GM03348 (cell line): ENCODE measurements at places on chromosomes 7 and 10.

- DNase-seq = peak; percentile 60
Observed at GRCh38 chr7:155198901-155199845, 98.5 kb upstream of the INSIG1 start.

DNA sequence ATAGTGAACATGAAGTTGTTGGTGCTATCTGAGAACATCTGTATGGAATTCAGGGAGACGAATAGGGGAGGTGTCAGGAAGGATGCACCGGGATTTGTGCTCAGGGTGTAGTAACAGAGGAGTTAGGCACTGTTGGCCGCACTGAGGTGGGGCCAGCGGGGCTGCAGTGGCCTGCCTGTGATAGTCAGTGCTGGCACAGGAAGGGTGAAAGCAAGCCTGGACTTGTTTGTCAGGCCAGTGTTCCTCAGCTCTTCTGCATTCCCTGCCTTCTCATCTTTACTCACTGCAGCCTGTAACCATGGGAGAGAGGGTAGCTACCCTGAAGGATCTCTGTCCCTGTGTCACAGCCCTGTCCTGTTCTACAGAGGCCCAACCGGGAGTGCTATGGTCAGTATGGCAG, 81.3 kb downstream of the SH2D4B start:
- DNase-seq = no peak

- DNase-seq = no peak
Observed at GRCh38 chr7:37265006-37265405, 183.7 kb downstream of the ELMO1 start.

DNA sequence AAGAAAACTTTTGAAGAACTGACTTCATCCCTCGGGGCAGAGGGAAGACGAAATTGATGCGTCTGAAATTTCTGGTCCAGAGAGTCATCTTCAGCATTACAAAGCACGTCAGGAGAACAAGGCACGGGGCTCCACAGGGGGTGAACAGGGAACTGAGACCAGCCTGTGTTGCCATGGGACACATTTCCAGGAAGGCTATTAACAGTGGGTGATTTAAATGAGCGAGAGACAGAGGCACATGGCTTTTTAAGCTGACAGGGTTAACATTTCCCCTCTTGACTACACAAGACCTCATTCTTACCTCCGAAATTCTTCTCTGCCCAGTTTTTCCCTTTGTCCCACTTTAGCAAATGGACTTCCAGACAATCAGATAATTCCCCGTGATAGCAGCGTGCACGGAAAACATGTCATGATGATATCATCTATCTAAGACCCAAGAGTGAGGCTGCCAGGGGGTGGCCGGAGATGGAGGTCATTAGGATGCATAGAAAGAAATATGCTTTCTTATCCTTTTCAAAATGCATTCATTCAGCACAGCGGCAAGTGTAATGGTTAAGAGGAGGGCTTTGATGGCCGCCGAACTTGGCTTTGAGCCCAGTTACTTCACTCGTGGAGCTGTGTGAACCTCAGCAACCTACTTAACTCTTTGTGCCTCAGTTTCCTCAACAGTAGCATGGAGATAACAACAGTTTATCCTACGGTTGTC, 248.0 kb downstream of the PRPF18 start:
- no peak for DNase-seq

GRCh38 chr7:55552320-55553023, 19.8 kb downstream of the VOPP1 start:
- no peak for DNase-seq

- DNase-seq = no peak
Observed at GRCh38 chr10:113007343-113007771, 57.3 kb downstream of the TCF7L2 start.

DNA sequence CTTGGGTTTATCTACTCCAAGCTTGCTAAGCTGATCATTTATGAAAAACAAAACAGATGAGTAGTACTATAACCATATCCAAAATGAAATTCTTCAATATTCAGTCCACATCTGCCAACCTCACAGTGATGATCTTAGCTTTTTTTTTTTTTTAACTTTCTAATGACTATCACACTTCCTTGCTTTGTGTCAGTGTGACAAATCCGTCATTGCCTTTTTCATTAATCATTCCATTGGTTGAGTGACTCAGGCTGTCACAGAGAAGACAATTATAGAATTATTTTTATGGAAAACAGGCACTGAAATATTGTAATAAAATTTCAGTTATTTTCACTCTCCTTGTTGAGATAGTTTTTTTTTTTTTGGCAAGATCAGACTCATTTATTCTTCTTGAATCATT, 70.7 kb downstream of the CPVL start:
- DNase-seq = no peak

DNA sequence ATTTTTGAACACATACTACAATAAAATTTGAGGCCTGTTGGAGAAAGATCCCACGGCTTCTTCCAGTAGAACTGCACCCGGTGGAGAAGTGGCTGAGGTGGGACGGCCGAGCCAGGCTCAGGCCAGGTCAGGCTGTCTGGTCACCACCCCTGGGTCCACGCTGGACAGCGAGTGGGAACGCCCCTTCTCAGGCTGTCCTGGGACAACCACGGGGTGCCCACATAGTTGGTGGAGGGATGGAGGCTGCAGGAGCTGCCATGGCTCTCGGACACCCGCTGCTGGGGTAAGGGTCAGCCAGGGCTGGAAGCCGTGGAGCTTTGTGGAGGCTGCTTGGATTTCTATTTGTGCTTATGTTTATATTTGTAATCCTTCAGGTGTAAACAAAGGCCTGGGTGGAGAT, 206.5 kb downstream of the DNAJB6 start:
- no peak for DNase-seq

GRCh38 chr10:93568105-93568390, 1.6 kb downstream of the FFAR4 start:
- DNase-seq = peak; percentile 19

DNA sequence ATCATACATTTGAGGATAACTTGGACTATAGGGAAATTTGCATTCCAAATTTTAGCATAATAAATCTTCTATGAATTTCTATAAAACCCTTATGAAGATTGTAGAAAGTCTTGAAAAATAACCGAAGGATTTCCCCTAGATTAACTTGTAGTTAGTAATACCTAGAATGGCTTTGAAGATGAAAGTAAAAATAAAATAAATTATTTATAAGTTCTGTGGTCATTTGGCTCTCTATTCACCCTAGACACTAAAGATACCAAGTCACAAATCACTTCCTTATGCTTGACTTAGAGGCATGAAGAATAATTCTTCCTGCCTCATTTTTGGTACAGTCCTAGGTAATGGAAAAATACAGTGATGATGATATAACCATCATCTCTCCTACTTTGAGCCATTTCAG, 79.3 kb downstream of the CSTF2T start:
- DNase-seq = no peak

- DNase-seq = no peak
Observed at GRCh38 chr7:142759433-142759832, 10.2 kb downstream of the PRSS1 start.

GRCh38 chr10:86671985-86672710, 3.8 kb downstream of the LDB3 start:
- peak; percentile 35 for DNase-seq

GRCh38 chr7:96657347-96658021, 52.2 kb downstream of the SEM1 start:
- no peak for DNase-seq

- DNase-seq = no peak
Observed at GRCh38 chr7:85114342-85114741, 72.5 kb downstream of the SEMA3D start.

DNA sequence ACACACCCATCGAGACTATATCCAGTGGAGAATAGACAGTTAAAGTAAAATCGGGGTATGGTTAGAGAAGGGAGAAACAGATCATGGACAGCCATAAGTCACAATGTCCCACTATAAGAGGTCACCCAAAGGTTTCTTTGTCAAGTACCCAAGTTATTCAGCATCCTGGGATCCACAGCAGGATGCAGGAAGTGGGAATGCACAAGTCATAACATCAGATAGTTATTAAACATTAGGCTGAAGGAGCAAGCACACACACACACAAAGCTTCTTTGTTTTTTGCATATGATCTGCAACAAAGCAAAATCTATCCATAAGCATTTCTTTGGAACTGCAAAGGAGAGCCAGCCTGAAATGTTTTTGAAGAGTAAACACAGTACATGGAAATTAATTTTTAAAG, 111.6 kb downstream of the NOC3L start:
- DNase-seq = no peak

- DNase-seq = peak; percentile 71
Observed at GRCh38 chr7:100545360-100546128, 6.5 kb downstream of the AGFG2 start.

DNA sequence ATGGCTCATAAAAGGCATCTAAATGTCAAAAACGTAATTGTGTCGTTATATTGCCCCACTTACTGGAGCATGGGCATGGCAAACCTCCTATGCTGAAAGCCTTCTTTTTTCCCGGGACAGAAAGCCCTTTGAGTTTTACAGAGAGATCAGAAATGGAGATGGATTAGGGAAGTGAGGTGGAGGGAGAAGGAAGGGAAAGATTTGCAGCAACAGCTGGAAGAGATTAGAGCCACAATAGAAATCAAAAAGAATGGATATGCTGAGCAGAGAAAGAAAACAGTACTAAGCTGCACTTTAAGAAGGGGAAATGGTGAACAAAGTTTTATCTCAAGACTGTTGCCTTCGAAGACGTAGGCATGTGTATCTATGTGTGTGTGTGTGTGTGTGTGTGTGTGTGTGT, 97.2 kb upstream of the PCGF5 start:
- DNase-seq = no peak

DNA sequence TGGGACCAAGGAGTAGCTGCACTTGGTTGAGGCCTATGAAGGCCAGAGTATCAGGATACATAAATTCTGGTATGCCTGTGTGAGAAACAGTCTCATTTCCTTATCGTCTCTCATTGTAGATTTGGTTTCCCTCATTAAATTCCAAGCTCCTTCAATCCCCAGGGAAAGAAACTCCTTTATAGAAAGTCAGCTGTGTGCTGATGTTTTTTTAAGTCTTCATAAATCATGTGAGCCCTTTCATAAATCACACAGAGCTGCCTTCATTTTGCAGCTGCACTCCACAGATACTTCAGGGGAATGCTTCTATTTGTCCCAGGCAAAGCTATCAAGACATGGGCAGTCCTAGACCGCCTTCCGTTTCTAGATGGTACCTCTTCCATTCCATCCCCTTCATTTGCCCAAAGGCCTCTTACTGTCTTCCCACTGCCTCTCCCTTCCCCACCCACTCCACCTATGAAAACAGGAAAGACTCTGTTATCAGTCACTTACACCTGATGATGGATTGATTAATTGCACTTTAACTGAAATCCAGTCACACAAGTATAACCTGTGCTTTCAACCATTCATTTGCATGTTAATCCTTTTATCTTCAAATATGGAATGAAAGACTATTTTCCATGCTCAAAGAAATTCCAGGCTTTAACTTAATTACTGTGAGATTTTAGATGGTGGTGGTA, 290.2 kb downstream of the C7orf25 start:
- DNase-seq = no peak

GRCh38 chr10:29377333-29377961, 88.6 kb downstream of the LYZL1 start:
- DNase-seq = peak; percentile 81

DNA sequence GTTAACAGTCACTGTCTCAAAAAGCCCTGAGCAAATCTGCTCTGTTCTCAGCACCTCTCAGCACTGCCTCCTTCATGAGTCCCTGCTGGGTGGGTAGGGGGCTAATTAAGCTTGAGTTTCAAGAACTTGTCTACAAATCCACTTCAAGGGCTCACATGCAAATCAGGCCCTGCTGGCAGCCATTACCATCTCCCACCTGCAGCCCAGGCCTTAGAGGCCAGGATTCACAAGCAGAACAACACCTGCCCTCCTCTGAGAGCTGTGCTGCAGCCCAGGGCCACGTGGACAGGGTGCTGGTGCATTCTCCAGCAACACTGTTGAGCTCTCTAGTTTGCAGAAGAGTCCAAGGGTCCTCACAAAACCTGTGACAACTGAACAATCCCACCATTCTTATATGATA, 119.2 kb downstream of the DPP6 start:
- DNase-seq = no peak

GRCh38 chr10:116637830-116638229, 17.1 kb downstream of the PNLIPRP2 start:
- no peak for DNase-seq

DNA sequence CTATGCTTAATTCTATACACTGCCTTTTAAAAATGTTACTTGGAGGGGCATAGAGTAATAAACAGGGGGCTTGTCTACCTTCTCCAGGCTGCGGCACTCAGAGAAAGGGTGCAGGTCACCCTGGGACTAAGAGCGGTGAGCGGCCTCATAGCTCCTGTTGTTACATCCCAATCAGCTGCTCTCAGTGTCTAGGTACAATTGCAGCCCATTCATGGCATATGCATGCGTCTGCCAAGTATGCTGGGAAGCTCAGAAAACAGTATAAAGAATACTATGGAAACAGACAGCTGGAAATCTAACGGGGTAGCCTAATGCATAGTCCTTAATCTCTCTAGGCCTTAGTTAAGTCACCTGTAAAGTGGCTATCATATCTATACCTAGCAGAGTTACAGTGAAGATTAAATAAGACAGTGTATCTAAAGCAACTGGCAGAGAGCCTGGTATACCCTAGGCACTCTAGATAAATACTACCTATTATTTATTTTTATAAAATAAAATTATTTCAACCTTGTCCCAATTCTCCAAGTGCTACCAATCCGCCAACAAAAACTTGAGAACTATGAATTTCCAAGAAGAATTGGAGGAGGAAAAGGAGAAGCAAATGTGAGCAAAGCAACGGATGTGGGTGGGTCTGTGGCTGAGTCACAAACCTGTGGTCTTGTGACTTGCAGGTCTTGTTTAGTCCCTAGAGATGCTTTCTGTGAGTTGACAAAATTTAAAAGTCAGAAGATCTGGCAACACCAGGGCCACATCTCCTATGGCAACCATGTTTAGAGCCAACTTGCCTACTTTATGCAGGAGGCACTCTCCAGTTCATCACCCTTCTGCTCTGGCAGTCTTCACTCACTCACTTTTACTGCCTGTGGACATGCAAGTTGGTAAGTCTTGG, 183.0 kb downstream of the RAPGEF5 start:
- no peak for DNase-seq

DNA sequence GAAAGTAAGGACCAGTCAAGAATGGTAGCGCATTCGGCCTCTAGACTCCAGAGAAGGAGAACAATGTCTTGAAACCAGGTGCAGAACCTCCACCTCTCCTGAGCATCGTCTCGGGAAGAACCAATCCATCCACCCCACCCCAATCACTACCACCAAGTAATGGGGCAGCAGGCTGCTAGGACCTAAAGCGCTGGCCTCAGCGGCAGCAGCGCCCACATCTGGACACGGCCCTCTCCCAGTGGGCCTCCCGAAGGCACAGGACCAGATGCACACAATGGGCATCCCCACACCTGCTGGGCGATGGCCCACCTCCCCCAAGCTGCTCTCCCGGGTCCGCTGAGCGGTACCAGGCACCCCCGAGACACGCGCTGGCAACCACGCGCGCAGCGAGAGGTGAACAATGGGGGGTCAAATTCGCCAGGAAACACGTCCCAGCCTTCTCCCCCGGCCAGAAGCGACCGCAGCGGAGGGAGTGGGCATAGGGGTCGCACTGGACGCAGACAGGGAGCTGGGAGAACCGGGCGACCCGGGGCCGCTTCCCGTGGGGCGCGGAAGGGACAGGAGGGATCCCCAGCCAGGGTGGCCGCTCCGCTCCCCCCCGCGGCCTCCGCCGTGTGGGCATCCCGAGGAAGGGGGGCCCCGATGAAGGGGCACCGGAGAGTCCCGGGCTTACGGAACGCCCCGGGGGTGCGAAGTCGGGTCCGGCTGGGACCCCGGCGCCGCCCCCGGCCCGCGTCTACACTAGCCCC, 506 bp downstream of the CTTNBP2 start:
- DNase-seq = peak; percentile 3
